ENCODE measurements at places on chromosomes 13 and 19.

GRCh38 chr13:42066542-42066941 lies 18.1 kb downstream of the DGKH start:
- DNase-seq: no peak

- no peak for DNase-seq
Measured at GRCh38 chr13:75145927-75146326, 336.0 kb downstream of the TBC1D4 start.

DNA sequence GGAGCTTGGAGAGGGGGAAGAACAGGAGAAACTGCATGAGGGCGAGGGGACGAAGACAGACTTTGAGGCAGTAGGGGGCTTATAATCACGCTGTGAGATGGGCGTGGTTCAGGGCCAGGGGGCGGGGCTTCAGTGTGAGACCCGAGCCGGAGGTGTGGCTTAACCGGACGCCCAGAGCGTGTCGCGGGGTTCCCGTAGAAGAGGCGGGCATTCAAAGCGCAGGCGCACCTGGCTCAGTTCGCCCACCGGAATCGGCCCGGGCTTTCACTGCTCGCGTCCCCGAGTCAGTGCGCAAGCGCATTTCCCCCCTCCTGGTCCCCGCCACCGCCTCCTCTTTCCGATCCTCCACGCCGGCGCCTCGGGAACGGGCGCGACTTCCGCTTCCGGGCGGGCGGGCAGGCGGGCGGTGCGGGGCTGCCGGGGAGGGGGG lies 225 bp upstream of the ZNF865 start:
- peak; percentile 97 for DNase-seq

DNA sequence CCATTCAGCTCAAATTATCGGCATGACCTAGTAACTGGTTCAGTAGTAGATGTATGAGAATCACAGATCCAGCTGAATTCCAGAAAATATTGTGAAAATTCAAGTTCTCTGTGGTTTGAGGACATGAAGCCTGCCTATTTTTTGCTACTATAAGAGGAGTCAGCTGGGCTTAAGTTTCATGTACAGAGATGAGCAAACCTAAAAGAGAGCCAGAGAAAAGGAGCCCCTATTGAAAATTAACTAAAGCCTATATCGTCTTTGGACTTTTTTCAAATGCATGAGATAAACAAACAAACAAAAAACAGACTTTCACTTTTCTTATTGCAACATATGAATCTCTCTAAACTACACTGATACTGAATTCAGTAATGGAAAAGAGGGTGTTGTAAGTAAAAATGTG lies 106.8 kb upstream of the SPRY2 start:
- no peak for DNase-seq

DNA sequence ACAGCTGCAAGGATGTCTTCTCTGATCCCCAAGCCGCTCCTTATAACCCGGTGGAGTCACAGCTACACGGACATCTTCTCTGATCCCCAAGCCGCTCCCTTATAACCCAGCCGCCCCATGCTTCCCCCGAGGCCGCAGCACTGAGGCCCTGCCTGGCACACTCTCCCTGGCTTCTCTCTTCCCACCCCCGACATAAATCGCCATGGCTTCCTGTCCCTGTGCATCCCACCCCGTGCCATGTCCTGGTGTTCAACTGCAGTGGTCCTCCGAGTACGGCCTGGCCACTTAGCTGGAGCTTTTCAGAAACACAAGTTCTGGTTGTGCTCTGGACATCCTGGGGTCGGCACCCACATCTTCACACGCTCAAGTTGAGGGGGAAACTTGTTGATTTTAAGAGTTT lies 60.4 kb downstream of the RASA3 start:
- DNase-seq: no peak

Measured in stimulated activated CD8-positive, alpha-beta memory T cell treated with anti-CD3 and anti-CD28 coated beads, Interleukin-2, amount 100 ng/mL, for 1 hour (primary cell).